Substantia nigra (tissue), 51 donors: ENCODE measurements at places on chromosomes 3 and 15.

- no peak for DNase-seq
Observed at GRCh38 chr3:10116138-10116460, 624 bp downstream of the BRK1 start.

GRCh38 chr3:182294256-182294655, 499.0 kb upstream of the ATP11B start:
- no peak for DNase-seq

GRCh38 chr15:33846862-33847261, 121.4 kb upstream of the CHRM5 start:
- no peak for DNase-seq

DNA sequence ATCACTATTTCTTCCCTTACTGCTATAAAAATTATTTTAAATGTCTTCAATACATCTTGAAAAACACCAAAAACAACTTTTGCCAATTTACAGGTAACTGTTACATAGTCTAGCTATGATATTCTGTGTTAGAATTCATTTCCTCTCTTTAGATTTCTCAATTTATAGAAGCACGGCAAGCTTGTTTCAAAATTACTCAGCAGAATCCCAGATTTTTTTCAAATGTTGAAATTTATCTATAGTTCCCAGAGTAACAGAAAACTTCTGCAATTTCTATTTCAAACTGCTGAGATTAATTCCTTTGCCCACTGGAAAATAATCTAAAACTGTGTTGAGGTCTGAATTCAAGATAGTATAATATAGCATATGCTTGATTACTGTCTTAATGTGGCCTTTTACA, 41.2 kb downstream of the CCPG1 start:
- DNase-seq, result no peak

DNA sequence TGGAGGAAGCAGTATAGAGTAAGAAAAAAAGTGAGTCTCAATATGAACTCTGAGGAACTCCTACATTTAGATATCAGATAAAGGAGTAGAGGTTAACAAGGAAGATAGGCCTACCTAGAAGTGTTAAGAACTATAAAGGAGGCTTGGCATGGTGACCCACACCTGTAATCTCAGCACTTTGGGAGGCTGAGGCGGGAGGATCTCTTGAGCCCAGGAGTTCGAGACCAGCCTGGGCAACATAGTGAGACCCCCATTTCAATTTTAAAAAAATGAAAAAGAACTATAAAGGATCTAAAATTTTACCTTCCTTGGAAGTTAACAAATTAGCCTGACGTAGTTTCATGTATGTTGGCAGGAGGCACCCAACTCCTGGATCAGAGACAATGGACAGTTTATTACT, 14.5 kb downstream of the IREB2 start:
- no peak for DNase-seq

GRCh38 chr15:59307165-59307537, 65.5 kb downstream of the MYO1E start:
- DNase-seq, result no peak
